GM12891 (cell line): ENCODE measurements at places on chromosomes 4 and X.

GRCh38 chrX:154043003-154043763 lies 23.5 kb upstream of the IRAK1 start:
- DNase-seq: no peak

- no peak for DNase-seq
Measured at GRCh38 chr4:174398728-174399127, 115.0 kb downstream of the CEP44 start.

GRCh38 chr4:77169481-77169880 lies 12.5 kb downstream of the CCNG2 start:
- no peak for DNase-seq

DNA sequence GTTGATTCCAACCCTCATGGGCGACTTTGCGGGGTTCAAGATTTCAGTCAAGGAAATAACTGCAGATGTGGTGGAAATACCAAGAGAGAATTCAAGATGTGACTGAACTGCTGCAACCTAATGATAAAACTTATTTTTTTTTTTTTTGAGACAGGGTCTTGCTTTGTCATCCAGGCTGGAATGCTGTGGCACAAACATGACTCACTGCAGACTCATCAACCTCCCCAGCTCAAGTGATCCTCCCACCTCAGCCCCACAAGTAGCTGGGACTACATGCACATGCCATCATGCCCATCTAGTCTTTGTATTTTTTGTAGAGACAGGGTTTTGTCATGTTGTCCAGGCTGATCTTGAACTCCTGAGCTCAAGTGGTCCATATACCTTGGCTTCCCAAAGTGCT lies 19.5 kb upstream of the WDFY3 start:
- no peak for DNase-seq

- no peak for DNase-seq
Measured at GRCh38 chrX:107676559-107677378, 48.5 kb downstream of the PRPS1 start.

DNA sequence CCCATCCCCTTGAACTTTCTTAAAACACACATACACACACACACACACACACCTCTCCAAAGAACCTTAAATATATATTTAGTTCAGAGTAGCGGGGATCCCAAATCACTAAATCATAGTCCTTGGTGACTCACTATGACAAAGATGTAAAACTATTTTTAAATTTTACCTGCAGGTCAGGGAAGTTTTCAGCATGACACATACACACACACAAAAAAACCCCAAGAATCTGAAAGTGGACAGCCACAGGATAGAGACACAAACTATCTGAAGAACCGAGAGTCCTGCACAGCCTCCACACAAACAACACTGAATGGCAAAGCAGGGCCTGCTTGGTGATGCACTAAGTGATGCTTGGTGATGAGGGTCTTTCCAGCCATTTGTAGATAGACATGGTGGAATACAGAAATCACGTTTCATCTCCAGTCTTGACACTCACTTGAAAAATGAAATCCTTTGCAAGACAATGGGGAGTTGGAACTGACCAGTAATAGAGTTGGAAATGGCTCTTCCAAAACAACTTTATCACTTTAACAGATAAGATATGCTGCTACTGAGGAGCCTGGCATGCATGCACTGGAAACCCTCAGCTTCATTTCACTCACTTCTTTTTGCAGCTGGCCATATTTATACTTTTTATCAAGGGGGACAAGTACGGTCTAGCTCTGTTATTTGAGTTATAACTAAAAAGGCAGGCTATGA lies 307.3 kb downstream of the RAPGEF2 start:
- DNase-seq: no peak

- no peak for DNase-seq
Measured at GRCh38 chrX:154018518-154019060, 1.1 kb downstream of the IRAK1 start.

DNA sequence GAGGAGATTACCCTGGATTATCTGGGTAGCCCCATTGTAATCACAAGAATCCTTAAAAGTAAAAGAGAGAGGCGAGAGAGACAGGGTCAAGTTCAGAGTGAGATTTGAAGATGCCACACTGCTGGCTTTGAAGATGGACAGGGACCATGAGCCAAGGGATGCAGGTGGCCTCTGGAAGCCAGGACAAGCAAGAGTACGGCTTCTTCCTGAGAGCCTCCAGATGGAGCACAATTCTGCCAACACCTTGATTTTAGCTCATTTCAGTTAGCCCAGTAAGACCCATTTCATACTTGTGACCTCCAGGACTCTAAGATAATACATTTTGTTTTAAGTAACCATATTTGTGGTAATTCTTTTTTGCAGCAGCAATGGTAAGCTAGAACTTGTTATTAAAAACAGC lies 120.3 kb downstream of the GPM6A start:
- DNase-seq: no peak

GRCh38 chr4:15336410-15337167 lies 91.2 kb upstream of the C1QTNF7 start:
- no peak for DNase-seq

DNA sequence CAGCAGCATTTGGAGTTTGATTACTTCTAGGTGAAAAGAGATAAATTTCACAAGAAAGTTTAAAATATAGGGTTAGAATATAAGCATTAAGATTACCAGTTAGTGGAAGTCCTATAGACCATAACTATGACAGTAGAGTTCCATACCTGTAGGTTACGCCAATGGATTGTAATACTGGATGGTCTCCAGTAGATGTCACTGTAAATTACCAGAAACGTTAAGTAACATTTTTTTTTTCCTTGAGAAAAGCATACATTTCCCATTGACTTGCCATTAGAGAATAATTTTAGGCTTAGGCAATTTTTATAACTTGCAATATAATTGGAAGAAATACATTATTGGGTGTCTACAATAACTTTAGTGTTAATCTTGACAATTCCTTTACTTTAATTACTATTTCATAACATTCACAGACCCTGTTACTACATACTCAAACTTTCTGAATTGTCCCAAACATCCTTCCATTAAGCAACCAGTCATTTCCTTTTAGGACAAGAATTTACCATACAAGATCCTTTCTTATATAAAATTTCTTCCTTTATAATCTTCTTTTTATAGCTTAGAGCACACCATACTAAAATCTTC lies 304.1 kb upstream of the TECRL start:
- DNase-seq: peak; percentile 0

GRCh38 chrX:45515262-45516215 lies 314.9 kb upstream of the DIPK2B start:
- DNase-seq: no peak

DNA sequence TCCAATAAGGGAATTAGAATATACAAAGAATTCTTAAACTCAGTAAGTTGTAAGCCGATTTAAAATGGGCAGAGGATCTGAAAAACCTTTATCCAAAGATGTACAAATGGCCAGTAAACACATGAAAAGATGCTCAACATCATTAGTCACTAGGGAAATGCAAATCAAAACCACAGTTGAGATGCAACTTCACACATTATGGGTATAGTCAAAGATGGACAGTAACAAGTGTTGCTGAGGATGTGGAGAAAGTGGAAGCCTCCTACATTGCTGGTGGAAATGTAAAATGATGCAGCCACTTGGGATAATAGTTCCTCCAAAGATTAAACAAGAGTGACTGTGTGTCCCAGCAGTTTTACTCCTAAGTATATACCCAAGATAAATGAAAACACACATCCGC lies 32.6 kb downstream of the RS1 start:
- DNase-seq: no peak

DNA sequence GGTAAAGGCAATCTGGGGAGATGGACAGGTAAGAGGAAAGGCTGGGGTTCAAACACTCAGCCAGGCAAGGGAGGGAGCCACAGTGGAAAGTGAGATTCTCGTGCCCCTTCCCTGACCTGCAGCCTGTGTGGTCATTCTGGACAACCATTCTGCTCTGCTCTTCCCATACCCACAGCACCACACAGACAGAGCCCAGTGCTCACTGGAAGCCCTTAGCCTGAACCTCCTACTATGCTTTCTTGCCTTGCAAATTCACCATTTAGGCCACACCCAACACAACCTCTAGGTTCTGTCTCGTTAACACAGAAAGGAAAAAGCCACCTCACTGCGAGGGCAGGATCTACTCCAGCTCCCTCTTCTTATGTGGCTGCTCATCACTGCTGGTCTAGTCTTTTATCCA lies 92.7 kb downstream of the SHISA3 start:
- DNase-seq: no peak

- DNase-seq: no peak
Measured at GRCh38 chr4:112036886-112037285, 108.4 kb upstream of the FAM241A start.

- DNase-seq: no peak
Measured at GRCh38 chr4:21900211-21900610, 48.4 kb downstream of the KCNIP4 start.

GRCh38 chr4:139913398-139913990 lies 240.5 kb downstream of the MAML3 start:
- no peak for DNase-seq

- no peak for DNase-seq
Measured at GRCh38 chr4:41881981-41882624, 53.1 kb upstream of the TMEM33 start.

- DNase-seq: no peak
Measured at GRCh38 chrX:10009741-10010140, 42.6 kb downstream of the CLDN34 start.

GRCh38 chr4:19030536-19030935 lies 1009.0 kb upstream of the LCORL start:
- DNase-seq: no peak

DNA sequence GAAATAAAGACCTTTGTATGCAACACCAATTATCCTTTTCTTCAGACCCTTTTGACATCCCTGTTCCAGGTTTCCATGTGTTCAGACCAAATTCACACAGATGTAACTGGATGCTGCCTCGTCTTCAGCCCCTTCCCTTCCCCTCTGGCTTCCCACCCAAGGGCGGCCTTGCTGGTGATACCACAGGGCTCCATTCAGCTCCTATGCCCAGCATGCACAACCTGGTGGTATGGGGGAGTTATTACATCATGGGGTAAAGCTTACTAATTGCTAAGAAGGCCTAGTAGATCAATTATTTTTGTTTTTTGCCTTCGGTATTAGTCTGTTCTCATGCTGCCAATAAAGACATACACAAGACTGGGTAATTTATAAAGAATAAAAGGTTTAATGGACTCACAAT lies 317.0 kb upstream of the CXXC4 start:
- DNase-seq: no peak

DNA sequence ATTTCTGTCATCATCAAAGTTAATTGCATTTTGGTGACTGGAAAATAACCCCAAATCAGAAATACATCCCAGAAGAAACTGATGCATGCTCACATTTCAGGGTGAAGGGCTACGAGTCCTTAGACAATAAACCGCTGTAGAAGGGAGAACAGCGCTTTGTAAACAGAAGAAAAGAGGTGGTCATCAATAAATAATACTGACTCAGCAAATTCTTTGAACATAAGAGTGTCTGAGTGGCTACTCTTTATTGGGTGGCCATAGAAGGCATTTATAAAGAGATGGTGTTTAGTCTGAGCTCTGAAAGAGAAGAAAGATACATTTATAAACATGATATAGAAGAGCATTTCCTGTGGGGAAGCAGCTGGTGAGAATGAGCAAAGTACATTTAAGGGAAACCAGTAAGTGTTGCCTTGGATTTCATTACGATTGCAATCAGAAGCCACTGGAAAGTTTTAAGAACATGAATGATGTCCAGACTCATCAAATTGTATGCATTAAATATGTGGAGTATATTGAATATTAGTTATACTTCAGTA lies 246.9 kb upstream of the GIMD1 start:
- no peak for DNase-seq

DNA sequence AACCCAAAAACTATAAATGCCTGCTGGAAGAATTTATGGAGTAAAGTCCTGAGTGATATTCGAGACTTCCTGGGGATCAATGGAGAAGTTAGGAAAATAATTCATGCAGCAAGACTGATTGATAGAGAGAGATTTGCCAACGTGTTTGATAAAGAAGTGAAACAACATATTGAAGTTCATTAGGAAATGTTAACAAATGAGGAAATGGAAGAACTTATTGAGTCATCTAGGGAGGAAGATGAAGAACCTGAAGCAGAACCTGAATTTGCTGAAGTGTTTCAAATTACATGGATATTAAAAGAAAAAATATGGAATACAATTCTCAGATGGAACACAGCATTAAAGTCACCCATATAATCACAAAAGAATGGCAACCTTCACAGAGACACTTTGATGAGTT lies 39.0 kb downstream of the DDX60 start:
- no peak for DNase-seq

GRCh38 chr4:8276358-8277240 lies 7.0 kb downstream of the HTRA3 start:
- DNase-seq: no peak

GRCh38 chrX:57172544-57172943 lies 35.3 kb upstream of the SPIN2A start:
- DNase-seq: no peak

- DNase-seq: no peak
Measured at GRCh38 chr4:104404361-104404760, 90.3 kb downstream of the CXXC4 start.
